ENCODE measurements at places on chromosomes 5 and 9.
A peak's percentile ranks its signal among the peaks of the same experiment; 100 is the strongest.

GRCh38 chr5:81626524-81626923 is 124.4 kb downstream of the SSBP2 start:
- DNase-seq: peak; percentile 81

DNA sequence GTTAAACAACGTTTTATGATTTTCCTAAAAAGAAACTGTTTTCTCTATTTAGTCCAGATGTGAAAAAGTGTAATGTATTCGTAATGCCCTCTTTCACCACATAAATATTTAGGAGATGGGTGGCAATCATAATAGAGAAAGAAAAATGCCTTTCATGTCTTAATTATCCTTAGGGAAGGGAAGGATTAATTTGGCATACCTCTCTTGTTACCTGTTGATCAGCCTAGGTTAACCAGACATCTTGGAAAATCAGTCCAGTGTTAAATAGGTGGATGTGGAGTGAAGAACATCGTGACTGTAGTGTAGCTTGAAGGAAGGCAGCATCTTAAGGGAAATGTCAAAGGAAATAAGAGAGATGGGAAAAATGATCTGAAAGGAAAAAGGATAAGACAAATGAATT is 76.2 kb downstream of the NNT start:
- DNase-seq: no peak

GRCh38 chr5:170495825-170496661 is 7.8 kb upstream of the KCNIP1 start:
- no peak for DNase-seq

DNA sequence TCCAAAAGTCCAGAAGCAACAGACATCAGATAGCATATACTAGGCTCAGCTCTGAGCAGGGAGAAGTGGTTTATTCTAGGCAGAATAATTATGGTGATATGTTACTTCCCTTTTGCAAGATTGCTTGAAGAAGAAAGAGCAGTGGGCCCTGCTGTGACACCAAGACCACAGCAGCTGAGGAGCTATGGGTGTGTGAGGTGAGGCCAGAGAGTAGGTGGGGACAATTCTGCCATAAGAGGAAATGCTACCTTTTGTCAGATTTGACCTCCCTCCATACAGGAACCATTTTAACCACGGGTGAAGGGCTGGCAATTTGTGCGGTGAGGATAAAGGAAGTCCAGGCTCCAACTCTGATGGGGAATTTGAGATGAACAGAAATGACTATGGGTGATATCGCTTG is 51.3 kb downstream of the TNFSF15 start:
- DNase-seq: no peak

- no peak for DNase-seq
Observed at GRCh38 chr5:154086641-154087040, 47.9 kb downstream of the MFAP3 start.

DNA sequence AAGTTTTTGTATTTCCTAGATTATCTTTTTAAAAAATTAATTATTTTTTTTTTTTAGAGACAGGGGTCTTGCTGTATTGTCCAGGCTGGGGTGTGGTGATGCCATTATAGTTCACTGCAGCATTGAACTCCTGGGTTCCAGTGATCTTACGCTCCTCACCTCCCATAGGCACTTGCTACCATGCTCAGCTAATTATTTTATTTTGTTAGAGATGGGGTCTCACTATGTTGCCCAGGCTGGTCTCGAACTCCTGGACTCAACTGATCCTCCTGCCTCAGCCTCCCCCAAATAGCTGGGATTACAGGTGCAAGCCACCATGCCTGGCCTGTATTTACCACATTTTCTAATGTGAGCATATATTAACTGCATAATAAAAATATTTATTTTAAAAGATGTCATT is 274.5 kb downstream of the RFX3 start:
- no peak for DNase-seq

DNA sequence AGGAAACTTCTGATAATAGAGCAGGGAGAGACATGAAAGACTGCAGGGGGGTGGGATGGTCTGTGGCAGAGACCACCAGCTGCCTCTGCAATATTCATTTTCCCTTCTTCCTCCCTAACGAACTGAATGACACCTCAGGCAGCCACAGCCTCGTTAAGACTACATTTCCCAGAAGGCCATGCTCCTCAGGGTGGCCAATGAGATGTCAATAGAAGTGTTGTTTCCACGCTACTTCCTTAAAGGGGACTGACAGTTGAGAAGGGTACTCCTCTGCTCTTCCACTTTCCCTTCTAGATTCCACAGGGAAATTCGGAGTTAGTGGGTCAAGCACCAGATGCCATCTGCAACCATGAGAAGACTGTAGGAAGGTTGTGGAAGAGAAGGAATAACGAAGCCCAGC is 52.0 kb upstream of the DAPK1 start:
- DNase-seq: no peak

- no peak for DNase-seq
Observed at GRCh38 chr5:150589862-150590601, 50.4 kb upstream of the SYNPO start.

DNA sequence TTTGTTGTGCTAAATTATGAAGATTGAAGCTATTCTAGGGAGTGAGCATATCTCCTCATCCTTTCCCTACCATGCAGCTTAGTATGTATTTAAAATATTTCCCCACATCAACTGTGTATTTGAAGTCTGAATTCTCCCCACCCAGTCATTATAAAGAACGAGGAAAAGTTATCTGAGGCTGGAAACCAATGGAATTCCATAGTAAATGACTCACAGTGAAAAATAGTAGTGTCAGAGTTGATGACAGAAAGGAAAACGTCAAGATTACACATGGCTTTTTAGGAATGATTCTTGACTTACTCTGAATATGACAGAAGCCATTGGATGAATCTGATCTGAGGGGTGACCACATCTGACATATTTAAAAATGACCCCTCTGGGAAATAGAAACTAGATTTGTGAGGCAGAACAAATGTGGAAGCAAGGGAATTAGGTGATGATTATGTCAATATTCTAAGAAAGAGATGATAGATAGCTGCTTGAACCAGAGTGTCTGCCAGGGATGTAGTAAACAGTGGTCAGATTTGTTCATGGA is 1768.9 kb upstream of the CDH9 start:
- DNase-seq: peak; percentile 56
